ENCODE measurements at places on chromosomes 2 and 18.
A peak's percentile ranks its signal among the peaks of the same experiment; 100 is the strongest.

GRCh38 chr2:70854411-70854810 is 18.8 kb upstream of the CD207 start:
- no peak for DNase-seq

- peak; percentile 84 for DNase-seq
These were observed 1.1 kb downstream of the FNDC4 start for GRCh38 chr2:27493948-27494283.

DNA sequence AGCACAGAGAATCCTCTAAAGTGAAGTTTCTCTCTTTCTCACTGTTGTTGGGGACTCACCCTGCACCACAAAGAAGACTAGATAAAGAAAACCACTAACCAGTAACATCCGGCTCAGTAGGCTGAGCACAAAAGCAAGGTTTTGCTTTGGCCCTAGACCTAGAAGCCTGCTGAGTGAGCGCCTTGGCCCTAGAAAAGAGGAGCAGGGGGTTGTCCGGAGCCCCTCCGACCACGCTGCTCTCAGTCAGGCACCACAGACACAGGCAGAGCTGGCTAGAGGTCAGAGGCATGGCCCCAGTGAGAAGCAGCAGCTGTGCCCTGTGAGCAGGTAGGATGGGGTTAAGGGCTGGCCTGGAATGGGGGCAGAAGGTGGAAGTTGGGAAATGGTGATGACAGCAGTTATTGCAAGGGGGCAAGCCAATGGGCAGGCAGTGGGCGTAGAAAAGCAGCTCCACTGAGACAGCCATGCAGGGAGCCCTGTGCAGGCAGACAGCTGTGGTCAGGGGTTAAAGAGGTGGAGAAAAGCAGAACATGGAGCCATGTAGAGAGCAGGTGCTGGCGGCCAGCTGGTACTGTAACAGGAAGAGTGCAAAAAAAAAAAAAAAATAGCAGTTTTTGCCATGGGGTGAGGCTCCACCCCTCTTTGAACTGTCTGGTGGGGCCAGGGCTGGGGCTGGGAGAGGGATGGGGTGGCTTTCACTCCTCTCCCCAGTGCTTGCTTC is 36.9 kb upstream of the SLC14A1 start:
- peak; percentile 37 for DNase-seq

- no peak for DNase-seq
These were observed 25.7 kb downstream of the MC2R start for GRCh38 chr18:13889671-13890070.

- peak; percentile 97 for DNase-seq
These were observed 167.9 kb upstream of the NXPH2 start for GRCh38 chr2:138948070-138948539.

- DNase-seq: no peak
These were observed 52.5 kb downstream of the MBP start for GRCh38 chr18:77079954-77080682.

DNA sequence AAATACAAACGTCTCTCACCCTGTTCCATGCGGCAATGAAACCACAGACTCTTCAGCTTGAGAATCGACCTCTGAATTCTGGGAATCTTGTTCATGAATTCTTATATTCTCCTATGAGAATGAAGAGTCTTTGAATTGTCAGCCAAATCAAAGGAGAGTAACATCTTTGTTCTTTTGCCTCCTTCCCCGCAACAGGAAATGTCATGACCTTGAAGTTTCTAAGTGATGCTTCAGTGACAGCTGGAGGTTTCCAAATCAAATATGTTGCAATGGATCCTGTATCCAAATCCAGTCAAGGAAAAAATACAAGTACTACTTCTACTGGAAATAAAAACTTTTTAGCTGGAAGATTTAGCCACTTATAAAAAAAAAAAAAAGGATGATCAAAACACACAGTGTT is 21.8 kb downstream of the TNFAIP6 start:
- peak; percentile 81 for DNase-seq

DNA sequence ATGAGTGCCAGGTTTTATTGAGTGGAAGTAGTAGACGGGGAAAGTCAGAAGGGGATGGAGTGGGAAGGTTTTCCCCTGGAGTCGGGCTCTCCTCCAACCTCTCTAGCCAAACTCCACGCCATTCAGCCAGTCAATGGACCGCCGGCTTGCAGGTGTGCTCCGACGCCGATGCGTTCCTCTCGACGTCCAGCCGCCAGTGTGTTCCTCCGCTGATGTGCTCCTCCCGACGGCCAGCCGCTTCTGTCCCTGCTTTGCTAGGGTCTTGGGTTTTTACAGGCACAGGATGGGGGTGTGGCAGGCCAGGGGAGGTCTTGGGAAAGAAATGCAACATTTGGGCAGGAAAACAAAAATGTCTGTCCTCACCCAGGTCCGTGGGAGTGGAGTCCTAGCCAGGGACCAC is 94.3 kb upstream of the TEX51 start:
- DNase-seq: no peak

DNA sequence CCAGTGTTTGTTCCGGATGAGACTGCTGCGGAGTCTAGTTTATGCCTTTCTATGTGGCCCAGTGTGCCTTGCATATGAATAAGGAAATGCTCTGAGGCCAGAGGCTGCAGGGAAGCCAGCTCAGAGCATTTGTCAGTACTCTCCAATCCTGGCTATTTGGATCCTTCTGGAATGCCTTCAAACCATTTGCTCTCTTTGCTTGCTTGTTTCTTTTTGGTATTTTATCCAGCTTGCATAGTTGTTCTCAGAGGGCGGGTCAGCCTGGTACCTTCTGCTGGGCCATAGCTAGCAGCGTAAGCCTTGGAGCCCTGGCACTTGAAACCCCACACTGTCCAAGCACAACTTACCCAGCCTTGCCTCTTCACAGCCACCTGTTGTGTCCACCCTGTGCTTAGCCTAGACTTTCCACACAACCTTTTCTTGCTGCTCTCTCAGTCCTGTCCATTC is 20.5 kb downstream of the CENPO start:
- no peak for DNase-seq

- no peak for DNase-seq
These were observed 70.3 kb downstream of the POLR1A start for GRCh38 chr2:86035376-86035882.

DNA sequence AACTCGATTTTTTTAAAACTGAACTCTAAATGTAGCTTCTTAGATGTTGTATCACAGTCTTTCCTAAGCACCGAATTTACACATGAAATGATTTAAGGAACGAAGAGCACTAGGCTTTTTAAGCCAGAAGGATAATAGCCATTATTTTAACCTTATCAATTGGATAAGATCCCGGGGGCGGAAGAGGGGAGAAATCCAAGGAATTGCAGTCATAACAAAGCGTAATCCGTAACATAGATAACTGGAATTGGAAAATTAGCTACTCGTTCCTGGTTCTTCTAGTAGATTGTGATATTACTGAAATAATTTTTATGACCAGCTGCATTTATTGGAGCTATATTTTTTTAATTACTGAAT is 988 bp upstream of the KANSL1L start:
- no peak for DNase-seq

DNA sequence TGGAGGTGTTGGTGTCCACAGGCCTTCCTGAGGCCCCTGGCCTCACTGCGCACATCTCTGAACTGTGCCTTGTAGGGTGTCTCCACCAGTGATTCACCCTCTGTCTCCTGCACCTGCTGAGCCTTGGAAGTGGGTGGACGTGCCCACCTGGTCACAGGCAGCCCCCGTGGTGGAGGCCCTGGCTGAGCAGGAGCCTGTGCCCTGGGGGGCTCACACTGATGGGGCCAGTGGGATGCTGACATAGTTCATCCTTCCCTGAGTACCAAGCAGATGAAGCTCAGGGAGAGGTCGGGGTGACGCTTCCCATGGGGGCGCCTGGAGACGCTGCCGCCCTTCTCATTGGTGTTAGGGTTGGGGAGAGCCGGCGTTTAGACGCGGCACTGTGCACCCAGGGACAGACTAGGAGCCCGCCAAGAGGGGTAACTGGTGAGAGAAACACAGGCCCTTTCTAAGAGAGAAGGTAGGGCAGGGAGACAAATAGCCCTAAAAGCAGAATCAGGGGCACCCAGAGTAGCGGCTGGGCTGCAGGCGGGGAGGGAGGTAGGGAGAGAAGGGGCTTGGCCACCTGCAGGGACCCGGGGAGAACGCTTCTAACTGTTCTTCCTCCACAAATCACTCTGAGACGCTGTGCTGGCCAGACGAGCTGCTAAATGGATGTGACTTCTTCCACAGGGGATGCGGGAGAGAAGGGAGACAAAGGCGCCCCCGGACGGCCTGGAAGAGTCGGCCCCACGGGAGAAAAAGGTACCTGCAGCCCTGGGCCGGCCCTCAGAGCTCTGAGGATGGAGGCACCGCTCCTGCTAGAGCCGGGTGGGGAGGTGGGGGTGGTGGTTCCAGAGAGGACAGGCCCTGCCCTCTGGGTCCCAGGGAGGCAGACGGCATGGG is 18.0 kb downstream of the COLEC11 start:
- no peak for DNase-seq

DNA sequence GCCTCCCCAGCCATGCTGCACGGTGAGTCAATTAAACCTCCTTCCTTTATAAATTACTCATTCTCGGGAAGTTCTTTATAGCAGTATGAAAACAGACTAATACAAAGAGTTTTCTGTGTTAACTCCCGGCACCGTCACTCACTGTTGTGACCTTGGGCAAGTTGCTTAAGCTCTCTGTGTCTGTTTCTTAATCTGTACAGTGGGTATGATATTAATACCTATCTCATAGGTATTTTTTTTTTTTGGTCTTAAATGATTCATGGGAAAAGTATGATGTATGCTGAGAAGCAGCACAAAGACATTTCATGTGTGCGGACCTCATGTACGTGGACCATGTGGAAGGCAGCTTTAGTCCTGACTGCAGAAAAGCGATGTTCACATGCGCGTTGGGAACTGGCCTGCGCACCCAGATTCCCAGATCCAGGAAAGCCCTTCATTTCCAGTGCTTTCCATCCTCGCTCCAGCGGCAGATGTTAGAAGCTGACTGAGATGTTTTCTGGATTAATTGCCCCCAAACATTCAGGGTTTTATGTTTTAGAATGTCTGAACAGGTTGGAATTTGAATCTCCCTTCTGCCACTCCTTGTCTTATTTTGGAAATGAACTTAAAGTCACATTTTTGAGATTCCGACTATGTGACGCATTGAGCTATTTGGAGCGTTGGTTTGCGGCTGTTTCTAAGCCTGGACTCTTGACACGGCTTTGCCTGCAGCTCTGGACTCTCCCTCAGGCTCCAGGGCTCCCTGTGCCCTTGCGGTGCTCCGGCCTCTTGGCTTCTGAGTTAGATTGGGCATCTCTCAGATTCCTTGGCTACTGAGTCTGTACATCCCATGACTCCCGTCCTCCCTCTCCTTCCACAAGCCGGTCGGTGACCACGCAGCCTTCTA is 61.4 kb downstream of the SLC4A3 start:
- DNase-seq: peak; percentile 89

DNA sequence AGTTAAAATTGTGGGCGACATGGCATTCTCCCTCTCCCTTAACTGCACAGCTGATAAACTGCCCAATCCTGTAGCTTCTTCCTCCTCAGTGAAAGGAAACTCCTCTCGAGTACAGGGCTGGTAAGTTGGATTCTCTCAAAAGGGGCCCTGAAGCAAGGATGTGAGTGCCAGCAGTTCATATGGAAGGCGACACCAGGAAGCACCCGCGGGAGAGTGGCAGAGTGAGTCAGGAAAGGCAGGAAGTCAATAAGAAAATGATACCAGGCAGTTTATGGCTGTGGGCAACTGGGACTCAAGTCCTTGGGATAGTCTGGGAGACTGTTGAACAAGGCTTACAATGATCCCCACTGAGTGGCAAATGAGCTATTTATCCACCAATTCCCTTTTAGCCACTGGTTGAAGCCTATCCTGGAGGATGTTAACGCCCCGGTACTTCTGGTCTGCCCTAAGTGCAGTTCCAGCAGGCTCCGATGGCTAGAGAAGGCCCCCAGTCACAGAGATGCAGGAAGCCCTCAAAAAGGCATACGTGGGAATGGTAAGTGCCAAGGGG is 34.8 kb downstream of the ABHD3 start:
- no peak for DNase-seq

GRCh38 chr2:240441326-240441992 is 6.0 kb downstream of the GPC1 start:
- no peak for DNase-seq

DNA sequence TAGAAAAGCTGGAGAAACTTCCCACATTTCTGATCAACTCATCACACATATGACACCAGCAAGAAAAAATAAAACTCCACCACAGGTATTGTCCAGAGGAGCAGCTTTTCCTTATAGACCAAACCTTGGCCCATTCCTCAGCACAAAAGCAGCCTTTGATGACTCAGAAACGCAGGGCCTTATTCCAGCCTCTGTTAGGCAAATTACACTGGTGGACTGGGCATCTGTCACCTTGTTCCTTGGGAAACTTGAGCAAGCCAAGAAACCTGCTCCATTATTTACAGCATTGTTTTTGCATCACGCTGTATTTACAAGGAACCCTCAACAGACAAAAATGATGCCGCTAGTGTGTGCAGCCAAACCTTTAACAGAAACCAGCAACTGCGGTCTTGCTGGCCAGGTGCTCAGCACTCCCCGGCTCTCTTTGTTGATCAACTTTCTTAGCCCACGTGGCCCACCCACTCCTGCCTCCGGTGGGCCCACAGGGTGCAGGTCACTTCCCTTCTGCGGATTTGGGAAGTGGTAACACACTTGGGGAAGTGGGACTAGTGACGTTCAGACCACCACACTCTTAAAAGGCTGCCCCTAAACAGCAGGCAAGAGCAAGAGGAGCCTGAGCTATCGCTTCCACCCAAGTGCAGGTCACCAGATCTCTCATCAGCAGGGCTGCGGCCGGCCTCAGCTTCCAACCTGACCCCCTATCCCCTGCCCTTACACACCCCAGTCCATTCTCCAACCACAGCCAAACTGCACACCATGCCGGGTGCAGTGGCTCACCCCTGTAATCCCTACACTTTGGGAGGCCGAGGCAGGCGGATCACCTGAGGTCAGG is 1.5 kb downstream of the AP1S3 start:
- DNase-seq: no peak

DNA sequence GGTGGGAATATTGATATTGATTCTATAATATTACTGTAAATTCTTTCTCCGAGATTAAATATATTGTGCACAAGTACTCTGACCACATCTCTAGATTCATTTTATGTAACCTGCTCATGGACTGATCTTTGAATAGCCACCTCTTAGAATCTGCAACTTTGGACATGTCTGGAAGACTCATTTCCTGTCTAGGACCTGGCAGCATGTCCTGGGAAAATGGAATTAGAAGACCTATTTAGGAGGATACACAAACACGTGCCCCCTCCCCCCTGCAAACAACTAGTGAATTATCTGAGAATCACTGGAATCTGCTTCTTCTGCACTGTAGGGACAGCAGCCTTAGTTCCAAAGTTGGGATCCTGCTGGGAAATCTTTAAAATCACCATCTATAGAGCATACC is 94.1 kb downstream of the UBE2E3 start:
- DNase-seq: no peak
